ENCODE measurements at places on chromosomes 7 and 10.

GRCh38 chr10:76086170-76086760, 654.8 kb downstream of the LRMDA start:
- no peak for DNase-seq

- peak; percentile 37 for DNase-seq
Observed at GRCh38 chr7:137304624-137305235, 38.8 kb downstream of the PTN start.

DNA sequence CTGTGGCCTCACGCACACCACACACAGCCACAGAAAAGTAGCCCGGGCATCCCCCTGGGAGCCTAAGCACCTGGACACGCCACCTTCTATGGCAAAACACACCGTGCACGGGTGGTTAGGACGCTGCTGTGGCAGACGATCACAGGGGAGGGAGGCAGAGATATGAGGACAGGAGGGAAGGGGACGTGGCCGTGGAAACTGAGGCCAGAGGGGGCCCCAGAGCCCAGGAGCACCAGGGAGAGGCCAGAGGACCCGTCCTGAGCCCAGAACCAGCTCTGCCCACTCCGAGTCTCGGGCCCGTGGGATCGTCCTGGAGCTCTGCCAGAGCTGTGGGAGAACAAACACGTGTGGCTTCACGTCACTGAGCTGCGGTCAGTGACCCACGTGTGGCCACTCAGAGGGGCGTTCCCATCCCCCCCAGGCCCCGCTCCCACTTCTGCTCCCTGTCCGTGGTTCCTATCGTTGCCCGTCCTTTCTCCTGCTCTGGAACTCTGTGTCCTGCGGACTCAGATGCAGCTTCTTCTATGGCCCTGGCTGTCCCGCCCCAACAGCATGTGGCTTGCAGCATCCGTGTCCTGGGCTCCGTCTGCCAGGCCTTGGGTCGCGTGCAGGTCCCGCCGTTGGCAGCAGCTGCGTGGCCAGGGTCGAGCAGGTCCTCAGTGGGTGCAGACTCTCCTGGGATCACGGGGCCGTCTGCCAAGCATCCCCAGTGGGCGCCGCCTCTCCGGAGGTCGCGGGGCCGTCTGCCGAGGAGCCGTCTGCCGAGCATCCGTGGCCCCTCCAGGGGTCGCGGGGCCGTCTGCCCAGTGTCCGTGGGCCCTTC, 31.0 kb downstream of the GET4 start:
- no peak for DNase-seq

DNA sequence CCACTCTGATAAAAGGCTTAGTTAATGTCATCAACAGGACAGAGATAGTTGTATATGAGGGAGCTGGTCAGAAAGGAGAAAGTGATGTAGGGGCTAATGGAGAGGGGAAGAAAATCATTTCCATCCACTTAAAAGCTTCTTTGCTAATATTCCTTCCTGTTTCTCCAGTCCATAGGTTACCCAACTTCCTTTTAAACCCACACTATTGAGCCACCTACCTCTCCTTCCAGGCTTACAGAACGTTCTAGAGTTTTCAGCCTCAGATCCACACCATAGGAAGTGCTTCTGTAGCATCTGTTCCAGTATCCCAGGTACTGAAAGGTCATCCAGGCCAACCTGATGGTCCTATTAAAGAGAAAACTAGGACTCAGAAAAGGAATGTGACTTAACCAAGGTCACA, 28.2 kb downstream of the STRIP2 start:
- DNase-seq: no peak

GRCh38 chr10:108852211-108852610, 1071.1 kb downstream of the XPNPEP1 start:
- no peak for DNase-seq

DNA sequence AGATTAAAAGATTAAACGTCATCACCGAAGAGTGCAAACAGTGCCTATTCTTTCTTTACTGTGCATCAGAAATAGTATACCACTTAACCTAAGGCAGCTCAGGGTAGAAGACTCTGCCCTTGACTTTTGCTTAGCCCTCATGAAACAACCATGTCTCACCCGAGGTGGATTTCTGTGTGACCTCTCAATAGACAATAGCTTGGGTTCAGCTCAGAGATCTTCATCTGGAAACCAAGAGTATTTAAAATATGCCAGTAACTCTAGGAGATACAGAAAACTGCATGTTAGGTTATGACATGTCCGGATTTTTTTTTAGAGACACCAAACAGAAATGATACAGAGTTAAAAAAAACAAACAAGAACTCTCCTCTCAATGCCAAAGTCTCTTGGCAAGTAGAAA, 75.8 kb downstream of the JAZF1 start:
- DNase-seq: no peak

DNA sequence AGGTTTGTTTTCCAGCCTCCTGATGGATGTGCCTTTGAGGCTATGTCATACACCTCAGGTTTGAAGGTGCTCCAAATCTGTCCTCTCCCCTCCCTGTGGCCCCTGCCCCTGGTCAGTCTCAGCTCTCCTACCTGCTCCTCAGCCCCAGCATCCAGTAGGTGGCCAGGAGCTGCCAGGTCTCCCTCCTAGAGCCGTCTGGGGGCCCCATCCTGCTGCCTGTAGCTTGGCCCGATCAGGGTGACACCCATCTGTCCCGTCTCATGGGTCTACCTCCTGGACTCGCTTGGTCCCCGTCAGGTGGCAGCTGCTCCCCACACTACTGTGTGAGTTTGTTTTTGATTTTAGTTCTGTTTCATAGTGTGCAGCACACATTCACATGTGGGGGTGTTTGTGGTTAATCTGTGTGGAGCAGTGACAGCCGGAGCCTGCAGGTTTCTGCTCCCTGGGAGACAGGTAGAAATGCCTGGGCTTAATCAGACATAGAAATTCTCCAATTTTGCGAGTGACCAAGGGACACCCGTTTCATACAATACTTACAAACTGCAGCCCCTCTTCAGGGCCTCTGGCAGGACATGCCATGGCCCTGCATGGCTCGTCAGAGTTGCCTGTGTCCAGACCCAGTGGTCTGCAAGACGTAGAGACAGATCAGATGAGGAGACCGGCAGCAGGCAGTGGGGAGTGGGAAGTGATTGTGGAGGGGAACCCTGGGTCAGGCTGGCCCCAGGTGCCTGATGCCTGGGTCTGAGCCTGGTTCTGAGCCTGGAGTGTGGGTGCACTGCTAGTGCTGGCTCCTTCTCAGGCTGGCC, 17.1 kb downstream of the ADCY1 start:
- no peak for DNase-seq

DNA sequence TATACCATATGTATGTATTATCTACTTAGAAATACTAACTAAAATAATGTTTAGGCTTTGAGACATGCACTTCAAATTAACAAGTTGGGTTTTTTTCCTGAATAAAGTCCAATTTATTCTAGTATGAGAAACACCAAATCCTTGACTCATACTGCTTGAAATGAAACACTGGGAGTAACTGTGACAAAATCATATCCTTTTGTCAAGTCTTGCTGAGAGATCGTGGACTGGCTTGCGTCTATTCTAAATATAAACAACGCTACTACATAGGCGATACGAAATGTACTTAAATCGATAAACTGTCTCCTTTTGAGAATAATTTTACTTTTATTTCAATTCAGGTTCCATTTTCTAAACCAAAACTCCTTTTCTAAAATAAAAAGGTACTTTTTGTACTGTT, 16.3 kb downstream of the SMURF1 start:
- no peak for DNase-seq

DNA sequence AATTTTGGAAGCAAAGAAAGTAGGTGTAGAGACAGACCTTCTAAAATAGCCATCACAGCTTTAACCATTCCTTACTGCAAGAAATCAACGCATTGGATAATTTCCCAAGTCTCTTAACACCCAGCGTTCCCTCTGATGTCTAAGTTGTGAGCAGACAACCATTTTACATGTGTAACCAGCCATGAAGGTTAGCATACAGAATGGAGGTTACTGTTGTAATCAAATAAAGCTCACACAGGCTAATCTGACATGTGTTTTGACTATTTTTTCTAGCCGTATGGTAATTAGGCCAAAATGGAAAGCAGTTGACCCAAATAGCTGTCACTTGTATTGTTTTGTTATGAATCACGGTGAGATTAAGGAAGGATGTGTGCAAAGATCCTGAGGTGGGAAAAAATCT, 336.4 kb downstream of the RNLS start:
- DNase-seq: no peak

DNA sequence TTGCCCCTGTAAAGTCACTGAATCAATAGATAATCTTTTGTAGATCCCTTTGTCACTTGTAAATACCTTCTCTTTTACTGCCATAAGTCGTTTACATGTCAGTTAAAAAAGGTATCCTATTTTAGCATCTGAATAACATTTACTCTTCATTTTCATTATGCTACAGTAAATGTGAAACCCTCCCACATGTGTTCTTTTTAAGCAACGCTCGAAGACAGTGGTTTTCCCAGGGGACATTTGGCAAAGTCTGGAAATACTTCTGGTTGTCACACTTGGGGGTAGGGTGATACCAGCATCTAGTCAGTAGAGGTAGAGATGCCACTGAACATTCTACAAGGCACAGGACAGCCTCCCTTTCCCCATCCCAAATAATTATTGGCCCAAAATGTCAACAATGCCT, 23.7 kb downstream of the ATAD1 start:
- DNase-seq: no peak

DNA sequence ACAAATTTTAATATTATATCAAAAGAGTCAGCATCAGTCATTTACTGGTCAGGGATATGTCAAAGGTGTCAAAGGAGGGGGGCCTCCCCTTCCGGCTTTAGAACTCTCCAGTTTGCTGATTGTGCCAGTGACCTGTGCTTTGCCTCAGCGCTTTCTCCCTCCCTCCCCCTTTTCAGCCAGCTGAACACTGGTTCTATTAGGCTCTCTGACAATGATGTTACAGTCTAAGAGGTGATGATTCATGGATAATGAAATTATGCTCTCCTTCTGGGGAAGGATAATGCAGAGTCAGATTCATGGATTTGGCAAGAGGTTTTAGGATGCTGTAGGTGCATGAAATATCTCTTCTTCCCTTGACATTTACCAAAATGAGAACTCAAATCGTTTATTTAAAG, 6.1 kb downstream of the LRRTM3 start:
- DNase-seq: no peak

DNA sequence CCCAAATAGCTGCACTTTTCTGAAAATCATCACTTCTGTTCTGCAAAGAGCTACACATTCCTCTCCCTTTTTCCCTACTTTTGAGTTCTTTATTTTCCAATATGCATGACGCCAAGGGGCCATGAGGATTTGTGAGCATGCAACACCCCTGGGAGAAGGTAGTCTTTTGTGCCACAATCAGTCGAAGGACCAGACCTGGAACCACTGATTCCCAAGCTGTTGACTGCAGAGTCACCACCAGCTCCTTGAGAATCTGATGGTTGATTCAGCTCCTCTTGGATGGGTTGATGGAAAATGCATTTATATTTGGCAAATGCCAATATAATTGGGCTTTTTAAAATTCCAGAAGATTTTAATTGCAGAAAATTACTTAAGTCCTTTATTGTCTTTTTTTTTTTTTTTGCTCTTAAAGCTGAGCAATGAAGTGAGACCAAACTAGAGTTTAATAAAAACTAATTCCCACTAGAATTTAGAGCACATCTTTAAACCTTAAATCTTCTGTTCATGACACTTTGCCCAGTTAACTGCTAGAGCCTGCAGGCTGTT, 554.1 kb downstream of the TNS3 start:
- no peak for DNase-seq

- no peak for DNase-seq
Observed at GRCh38 chr7:37920305-37920848, at the start of gene EPDR1. Gene EPDR1, plus strand, starts transcription at chr7:37920640. Its CDS starts 300 bp downstream, at chr7:37920940.

GRCh38 chr7:106625678-106626301, 35.2 kb downstream of the CCDC71L start:
- DNase-seq: no peak

- no peak for DNase-seq
Observed at GRCh38 chr7:97313900-97314299, 196.4 kb downstream of the SDHAF3 start.

- no peak for DNase-seq
Observed at GRCh38 chr10:111384556-111384955, 307.7 kb downstream of the ADRA2A start.

GRCh38 chr10:22997096-22997495, 69.2 kb downstream of the ARMC3 start:
- DNase-seq: no peak

DNA sequence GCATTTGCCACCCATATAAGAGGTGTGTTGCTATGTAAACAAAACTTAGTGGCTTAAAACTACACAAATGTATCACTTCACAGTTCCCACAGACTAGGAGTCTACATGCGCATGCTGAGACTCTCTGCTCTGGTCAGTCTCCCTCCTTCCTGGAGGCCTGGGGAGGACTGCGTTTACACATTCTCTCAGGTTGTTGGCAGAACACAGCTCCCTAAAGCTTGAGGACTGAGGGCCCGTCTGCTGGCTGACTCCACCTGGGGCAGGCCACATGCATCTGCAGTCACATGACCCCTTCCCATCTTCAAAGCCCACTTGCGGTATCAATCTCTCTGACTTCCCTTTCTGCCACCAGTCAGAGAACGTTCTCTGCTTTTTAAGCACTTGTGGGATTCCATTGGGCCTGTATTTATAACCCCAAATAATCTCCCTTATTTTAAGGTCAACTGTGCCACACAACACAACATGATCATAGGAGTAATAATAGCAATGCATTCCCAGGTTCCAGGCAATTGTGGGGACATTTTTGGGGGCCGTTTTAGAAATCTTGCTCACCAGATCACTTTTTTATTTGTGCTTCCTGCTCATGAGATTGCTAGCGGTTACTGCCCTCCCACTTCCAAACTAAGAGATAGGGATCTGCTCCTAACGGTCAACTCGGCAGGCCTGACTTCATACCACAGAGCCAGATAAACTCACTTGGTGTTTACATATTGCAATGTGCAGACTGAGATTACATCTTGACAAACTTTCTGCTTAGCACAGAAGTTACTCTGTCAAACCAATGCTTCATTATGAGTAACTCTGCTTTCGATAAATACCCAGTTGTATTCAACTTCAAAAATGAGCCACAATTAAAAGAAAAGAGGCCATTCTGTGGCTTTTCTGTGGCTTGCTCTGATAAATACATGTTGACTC, 96.3 kb downstream of the ALOX5 start:
- DNase-seq: peak; percentile 44

DNA sequence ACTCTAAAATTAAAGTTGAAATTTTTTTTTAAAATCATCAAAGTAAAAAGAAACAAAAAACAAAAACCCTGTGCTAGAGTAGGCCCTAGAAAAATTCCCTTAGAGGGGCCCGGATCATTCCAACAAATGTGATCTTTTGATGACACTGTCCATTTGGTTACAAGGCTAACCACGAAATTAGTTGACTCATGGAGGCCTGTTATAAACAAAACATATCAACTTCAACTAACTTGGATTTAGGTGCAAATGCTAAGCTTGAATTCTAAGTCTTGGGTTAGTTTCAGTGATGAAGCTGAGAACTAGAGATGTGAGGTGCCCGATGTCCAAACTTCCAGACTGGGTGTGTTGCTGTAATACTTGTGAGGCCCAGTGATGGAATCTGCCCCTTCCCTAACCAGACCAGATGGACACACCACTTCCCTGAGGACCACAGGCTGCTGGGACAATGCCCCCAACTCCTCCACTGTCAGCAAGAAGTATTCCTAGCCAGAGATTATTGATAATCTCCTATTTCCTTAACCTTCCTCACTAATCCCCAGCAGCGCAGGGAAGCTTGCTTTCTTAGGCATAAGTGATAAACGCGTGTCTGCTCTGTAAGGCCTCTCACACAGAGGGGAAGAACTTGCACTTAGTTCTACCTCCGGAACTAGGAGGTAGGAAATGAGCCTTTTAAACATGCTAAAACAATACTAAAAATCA, 108.7 kb downstream of the RAPGEF5 start:
- peak; percentile 15 for DNase-seq

GRCh38 chr10:76302961-76303630, 871.7 kb downstream of the LRMDA start:
- DNase-seq: no peak
